ENCODE measurements at places on chromosomes 16 and 17.
A peak's percentile ranks its signal among the peaks of the same experiment; 100 is the strongest.

DNA sequence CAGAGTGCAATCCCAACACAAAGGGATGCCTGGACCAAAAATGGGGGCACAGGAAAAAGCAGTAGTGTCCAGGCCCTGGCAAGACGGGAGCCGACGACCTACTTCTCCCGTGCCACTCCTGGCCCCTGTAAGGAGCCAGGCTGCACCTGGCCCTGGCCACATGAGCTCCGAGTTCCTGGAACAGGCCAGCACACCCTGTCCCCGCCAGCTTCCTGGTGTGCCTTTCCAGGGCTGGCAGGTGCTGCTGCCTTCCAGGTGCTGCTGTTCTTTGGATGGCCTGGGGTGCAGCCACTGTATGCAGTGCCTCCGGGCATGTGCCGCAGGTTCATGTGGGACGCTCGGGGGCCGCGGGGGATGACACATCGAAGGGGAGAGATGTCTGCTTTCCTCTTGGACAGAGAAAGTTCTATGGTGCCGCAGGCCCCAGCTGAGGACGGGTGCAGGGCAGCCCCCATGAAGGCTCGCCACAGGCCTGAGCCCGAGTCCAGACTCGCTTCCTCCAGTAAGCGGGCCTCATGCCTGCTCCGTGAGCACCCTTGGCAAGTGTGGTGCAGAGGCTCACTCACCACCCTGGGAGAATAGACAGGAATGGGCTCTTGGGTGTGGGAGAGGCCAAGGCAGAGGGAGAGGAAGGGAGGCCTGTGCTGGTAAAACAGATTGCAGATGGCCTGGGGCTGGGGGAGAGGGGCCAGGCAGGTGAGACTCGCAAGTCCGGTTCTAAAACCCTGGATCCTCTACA, 54.7 kb upstream of the FASN start:
- DNase-seq = no peak

DNA sequence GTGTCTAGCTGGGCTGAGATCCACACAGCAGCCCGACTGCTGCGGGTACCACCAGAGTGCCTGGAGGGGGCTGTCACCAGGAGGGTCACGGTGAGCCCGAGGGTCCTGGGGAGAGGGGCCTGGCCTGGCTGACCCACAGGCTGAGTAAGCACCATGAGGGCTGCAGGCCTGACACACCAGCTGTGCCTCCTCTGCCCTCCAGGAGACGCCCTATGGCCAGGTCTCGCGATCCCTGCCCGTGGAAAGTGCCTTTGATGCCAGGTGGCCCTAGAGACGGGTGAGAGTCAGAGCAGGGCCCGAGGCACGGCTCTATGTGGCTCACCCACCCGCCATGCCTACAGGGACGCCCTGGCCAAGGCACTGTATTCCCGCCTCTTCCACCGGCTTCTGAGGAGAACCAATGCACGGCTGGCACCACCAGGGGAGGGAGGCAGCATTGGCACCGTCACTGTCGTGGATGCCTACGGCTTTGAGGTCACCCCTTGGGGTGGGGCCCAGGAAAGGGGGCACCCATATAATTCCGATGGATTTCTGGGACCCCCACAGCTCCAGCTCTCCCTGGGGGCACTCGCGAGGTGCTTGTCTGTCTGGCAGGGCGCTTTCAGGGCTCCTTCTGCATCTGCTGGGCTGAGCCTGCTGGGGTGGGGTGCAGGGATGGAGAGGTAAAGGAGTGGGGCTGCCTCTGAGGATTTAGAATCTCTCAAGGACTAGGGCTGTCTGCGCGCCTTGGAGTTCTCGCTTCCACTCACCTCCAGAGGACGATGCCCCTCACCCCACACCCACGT, 7.1 kb downstream of the MYO15B start:
- DNase-seq = no peak

DNA sequence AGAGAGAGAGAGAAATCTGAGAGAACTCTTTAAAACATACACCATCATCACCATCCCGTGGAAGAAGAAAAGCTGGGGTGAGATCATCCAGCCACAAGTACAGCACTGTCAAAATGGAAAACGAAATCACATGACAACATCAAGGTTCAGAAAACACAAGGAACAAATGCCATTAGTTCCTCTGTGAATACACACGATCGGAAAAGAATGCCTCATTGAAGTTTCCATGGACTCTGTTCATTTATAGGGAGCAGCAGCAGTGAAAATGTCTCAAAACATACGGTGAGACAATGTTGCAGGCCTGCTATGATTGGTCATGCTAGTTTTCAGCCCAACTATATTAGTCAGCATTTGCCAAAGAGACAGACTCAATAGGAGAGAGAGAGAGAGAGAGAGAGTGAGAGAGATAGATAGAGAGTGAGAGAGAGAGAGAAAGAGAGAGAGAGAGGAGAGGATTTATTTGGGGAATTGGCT, 4.4 kb downstream of the CFAP97D1 start:
- no peak for DNase-seq

DNA sequence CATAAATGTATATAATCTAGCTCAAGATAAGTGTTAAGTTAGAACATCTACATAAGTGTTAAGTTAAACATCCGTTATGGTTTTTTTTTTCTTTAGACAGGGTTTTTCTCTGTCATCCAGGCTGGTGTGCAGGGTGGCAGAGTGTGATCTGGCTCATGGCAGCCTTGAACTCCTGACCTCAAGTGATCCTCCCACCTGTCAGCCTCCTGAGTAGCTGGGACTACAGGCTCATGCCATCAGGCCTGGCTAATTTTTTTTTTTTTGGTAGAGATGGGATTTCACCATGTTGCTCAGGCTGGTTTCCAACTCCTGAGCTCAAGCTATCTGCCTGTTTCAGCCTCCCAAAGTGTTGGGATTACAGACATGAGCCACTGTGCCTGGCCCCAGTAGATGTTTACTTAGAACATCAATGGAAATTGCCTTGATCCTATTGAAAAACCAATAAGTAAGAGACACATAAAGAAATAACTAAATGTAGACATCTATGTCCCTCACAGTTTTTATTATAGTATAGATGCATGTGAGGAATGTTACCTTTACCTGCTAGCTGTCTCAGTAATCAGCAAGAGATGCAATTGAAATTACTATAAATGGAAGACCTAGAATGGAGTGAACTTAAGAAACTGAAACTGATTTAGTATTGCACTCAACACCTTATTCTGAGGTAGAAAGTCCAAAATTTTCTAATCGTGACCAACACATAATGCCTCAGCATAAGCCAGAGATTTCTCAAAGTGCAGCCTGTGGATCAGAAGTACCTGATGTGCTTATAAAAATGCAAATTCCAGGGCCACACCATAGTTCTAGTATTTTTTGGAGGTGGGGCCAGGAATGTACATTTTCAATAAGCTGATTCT, 5.5 kb upstream of the FAM20A start:
- no peak for DNase-seq

GRCh38 chr16:65213866-65214595, 92.2 kb upstream of the CDH11 start:
- no peak for DNase-seq

DNA sequence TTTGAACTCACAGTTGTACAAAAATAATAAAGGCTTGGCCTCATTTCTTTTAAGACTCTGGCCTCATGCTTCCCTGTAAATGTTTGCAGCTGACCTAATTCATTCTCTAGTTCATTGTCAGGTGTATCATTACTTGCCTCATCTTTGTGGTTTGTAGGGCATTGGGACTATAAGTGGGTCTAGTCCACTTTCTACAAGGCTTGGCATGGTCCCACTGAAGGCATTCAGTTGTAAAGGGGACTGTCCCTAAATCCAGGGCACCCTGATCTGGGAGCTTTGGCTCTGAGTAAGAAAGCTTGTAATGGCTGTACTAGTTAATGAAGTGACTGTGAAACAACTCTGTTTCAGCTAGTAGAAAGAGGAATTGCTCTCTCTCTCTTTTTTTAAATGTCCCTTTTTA, 2.7 kb downstream of the KCTD2 start:
- DNase-seq = no peak

- peak; percentile 77 for DNase-seq
Measured at GRCh38 chr17:1275962-1276736, 3.3 kb upstream of the TRARG1 start.

DNA sequence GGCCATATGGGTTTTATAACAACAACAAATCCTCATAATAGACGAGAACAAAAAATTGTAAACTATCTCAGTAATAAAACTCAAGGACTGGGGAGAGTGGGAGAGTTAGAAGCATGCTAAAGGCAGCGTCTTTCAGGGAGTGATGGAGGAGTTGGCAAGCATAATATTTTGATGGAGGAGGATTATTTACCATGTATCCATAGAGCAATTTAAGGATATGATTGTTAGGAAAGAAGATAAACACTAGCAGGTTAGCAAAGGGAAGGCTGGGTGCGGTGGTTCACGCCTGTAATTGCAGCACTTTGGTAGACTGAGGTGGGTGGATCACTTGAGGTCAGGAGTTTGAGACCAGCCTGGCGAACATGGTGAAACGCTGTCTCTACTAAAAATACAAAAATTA, 27.8 kb downstream of the BCL7C start:
- no peak for DNase-seq

GRCh38 chr17:50465171-50465570, 3.5 kb downstream of the CHAD start:
- DNase-seq = no peak

DNA sequence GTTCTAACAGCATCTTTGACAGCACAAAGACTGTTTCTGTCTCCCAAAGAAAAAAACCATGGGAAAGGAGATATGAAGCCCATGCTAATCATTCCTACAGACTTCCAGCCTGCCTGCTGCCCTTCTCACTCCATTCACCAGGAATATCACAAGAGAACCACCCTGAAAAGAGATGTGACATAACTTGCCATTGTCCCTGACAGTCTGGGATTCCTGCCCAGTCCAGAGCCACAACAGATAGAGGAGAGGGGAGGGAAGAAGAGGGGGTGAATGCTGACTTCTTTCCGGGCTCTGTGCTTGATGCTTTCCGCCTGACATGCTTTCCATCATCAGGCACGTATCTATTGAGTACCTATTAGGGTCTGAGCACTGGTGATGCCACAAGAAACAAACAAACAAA, 31.6 kb upstream of the ASIC2 start:
- DNase-seq = no peak

- no peak for DNase-seq
Measured at GRCh38 chr16:8903004-8903403, 20.9 kb downstream of the LITAFD start.

All from activated CD4-positive, alpha-beta T cell treated with anti-CD3 and anti-CD28 coated beads, Interleukin-2, amount 50 U/mL, for 48 hours (primary cell).